ENCODE measurements at places on chromosomes 5 and 9.

GRCh38 chr5:155278532-155278931 lies 265.0 kb downstream of the KIF4B start:
- no peak for DNase-seq

GRCh38 chr9:71571186-71571585 lies 197.1 kb downstream of the CEMIP2 start:
- DNase-seq: no peak

GRCh38 chr5:148972974-148973374 lies 89.9 kb downstream of the SH3TC2 start:
- DNase-seq: peak; percentile 77

DNA sequence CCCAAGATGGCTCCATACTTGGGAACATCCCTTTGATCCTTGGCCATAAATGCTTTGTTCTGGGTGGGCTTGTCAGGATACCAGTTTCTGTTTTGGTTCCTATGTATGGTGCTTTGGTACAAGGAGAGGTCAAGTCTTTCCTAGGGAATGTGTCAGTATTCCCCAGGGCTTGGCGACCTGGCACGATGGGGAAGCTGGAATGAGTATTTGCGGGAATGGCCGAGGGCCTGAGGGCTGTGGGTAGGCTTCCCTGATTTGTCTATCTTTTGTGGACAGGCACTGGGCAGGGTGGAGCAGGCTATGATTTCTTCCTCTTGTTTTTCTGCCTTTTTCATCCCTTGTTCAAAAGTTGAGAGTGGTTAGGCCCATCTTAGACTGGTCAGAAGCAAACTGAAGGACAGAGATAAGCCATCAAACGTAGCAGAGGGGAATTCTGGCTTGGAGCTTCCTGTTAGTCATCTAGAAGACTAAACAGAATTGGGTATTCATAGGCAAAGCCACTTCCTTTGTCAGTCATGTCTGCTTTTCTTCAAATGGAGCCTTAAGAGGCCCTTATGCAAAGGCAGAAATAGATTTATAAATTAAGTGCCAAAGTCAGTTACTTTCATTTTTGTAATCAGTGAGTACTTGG lies 13.7 kb downstream of the DOCK2 start:
- DNase-seq: no peak

DNA sequence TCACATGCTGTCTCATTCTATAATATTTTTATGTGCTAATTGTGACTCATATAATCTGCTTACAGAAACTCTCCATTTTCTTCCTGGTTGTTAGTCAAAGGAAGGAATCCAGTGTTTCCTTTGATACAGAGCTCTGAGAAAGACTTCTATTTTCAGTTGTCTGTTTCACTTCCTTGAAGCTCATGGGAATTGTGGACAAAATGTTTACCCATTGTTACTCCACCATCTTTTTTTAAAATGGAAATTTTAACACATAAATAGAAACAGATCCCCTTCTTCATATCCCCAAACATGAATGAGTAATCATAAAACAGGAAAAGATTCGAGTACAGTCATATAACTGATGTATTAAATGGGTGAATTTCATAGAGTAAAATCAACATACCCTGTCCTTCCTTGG lies 42.0 kb upstream of the KCNN2 start:
- DNase-seq: no peak

GRCh38 chr9:126390923-126391322 lies 64.3 kb downstream of the MVB12B start:
- DNase-seq: no peak

DNA sequence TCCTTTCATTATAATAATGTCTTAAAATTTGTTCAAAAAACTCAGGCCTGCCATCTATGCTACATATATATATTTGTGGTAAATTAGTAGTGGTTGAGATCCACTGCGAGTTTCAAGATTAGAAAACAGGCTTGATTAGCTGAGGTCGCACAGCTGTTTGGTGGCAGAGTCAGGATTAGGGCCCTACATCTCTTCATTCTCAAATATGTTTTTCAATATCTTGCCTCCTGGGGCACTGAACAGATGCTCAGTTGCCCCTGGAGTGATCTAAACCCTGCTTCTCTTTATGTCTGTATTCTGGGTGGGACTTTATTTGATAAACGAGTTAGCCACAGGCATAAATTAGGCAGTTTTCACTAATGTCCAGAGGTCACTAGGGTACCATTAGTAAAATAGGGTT lies 27.8 kb upstream of the CEP120 start:
- no peak for DNase-seq

- DNase-seq: peak; percentile 69
These were observed 577.7 kb upstream of the FTMT start for GRCh38 chr5:121273833-121274433.

GRCh38 chr9:86801246-86801645 lies 146.1 kb downstream of the GAS1 start:
- peak; percentile 95 for DNase-seq

DNA sequence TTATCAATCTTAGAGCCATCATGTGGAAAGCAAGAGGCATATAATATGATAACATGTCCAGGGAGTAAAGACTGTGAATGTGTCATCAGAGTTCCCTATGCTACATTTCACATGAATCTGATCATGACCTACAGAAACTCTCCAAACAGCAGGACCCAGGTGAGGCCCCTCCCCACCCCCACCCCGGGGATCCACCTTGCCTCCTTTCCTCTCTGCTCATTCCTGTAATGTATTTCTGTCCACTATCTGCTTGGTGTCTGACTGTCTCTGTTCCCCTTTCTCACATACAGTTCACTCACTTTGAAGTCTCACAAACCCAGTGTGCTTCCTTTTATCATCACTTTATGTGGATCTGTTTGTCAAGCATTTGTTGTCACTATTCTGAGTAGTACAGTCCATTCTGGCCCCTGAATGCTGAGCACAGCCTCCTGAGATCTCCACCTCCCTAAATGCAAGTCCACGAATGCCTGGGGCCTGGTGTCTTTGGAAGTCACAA lies 76.4 kb upstream of the SMARCA2 start:
- no peak for DNase-seq

DNA sequence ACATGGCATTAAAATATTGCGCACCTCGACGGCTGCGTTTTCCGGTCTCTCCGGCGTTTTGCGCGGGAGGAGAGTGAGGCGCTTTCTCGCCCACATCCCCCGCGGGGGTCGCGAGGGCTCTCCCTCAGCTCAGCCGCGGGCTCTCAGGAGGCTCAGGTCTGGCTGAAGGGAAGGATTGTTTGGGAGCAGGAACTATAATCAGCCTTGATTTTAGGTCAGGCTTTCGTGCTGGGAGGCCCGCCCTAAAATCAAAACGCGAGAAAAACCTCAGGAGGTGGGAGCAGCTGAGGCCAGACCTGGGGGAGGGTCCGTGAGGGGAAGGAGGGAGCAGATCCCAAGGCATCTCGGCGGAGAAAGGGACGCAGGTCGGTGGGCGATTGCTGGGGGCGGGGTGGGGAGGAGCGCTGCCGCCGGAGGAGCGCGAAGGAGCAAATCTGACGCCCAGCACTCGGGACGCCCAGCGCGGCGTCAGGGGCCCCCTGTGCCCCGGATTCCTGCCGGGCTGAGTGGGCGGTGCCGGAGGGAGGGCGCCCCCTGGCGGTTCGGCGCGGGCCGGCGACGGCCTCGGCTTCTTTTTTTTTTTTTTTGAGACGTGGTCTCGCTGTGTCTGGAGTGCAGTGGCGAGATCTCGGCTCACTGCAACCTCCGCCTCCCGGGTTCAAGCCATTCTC lies 18.7 kb upstream of the RNF130 start:
- peak; percentile 73 for DNase-seq
